Gastrocnemius medialis (tissue), 4 donors: ENCODE measurements at places on chromosomes 5 and 9. TPM values are rescaled to one million over a fixed set of nuclear protein-coding genes. Genes with fewer than 3 reads are reported as not detected.

DNA sequence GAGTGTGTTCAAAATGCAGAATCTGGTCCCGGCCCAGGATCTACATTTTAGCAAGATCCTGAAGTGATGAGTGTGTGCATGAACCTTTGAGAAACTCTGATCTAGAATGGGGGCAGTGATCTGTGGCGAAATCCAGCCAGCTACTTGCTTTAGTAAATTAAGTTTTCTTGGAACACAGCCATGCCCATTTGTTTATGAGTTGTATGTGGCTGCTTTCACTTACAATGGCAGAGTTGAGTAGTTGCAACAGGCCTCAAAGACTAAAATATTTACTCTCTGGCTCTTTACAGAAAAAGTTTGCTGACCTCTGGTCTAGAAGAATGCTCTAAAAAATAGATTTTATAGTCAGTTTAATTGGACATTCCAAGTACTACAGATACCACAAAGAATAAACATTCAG, 588.3 kb downstream of the BNC2 start:
- no peaks in the 10 kb centered on the region for H3K4me1 ChIP-seq
- DNase-seq: no peak
- H3K36me3 ChIP-seq: no peaks in the 10 kb centered on the region
- no peak overlapping the region for H3K27ac ChIP-seq

DNA sequence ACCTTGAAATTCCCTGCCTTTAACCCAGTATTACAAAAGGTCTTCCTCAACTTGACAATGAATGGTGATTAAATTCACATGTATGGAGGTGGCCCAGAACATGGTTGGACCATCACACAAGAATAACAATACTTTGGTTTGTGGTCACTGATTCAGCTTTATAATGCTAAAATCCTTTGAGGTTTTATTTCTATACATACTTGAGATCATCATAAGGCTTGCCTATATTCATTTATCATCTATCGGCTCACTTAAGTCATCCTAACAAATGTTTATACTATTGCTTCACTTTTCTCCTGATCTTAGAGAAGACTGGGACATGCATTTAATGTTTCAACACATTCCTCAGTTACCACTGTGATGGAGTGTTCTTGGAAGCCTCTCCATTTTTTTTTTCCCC, 191.3 kb downstream of the DMAC1 start:
- no peaks in the 10 kb centered on the region for H3K36me3 ChIP-seq
- DNase-seq: no peak
- H3K4me1 ChIP-seq: no peaks in the 10 kb centered on the region
- no peaks in the 10 kb centered on the region for H3K27me3 ChIP-seq
- no peak overlapping the region for H3K4me3 ChIP-seq
- no peak overlapping the region for H3K27ac ChIP-seq

GRCh38 chr5:926417-927171, 33.9 kb downstream of the TRIP13 start:
- no peaks in the 10 kb centered on the region for H3K36me3 ChIP-seq
- peaks cover 11% of the 10 kb centered on the region for H3K4me1 ChIP-seq
- H3K4me3 ChIP-seq: peak overlapping the region; percentile 42
- H3K27ac ChIP-seq: no peak overlapping the region
- H3K27me3 ChIP-seq: peaks cover 28% of the 10 kb centered on the region

DNA sequence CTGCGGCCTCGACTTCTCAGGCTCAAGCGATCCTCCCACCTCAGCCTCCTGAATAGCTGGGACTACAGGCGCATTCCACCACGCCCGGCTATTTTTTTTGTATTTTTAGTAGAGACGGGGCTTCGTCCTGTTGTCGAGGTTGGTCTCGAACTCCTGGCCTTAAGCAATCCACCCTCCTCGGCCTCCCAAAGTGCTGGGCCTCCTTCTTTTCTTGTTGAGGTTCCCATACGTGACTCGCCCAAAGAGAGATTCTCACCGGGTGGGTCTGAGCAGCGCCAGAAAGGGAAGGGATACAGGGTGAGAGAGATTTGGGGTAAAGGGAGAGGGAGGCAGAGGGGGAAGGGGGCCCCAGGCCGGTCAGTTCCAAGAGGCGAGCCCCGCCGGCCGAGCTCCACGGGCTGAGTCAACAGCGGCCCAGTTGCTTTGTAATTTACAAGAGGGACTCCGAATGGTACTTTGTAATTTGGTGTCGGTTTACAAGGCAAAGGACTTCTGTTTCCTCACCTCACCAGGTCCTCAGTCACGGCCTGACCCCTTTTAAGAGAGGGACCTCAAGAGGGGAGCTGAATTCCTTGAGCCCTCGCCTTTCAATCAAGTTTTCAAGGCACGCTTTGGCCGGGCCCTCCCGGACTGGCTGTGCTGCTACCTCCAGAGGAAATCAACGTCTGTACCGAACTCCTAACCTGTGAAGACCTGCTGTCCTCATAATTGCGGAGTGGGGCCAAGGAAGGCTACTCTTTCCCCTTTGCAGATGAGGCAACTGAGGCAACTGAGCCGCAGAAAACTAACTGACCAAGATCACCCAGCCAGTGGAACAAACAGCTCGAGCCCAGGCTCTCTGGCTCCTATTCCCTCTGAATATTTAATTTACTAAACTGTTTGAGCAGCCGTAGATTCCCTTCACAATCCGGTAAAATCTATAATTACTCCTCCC, 3.3 kb upstream of the DMRT2 start:
- peak overlapping the region; percentile 76 for H3K27ac ChIP-seq
- peaks cover 20% of the 10 kb centered on the region for H3K4me1 ChIP-seq
- no peak for DNase-seq
- peaks cover 76% of the 10 kb centered on the region for H3K27me3 ChIP-seq
- peak overlapping the region; percentile 41 for H3K4me3 ChIP-seq
- no peaks in the 10 kb centered on the region for H3K36me3 ChIP-seq

DNA sequence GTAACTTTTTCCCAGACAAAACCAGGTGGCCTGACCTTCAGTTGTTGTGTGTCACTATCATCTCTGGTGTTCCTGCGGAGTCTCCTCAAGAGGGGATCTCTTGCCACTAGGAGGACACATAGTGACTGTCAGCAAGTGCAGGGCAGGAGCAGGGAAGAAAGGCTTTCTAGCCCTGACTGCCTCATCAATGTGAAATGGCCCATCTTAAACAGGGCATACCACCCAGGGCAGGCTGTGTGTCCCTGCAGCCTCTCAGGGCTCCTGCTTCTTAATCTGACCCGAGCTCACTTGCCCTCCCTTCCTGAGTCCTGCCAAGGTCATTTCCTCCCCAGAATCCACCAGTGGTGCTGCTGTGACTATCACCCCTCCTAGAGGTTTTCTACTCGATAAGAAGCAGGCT, 57.4 kb upstream of the SIMC1 start:
- H3K4me1 ChIP-seq: no peaks in the 10 kb centered on the region
- peaks cover 17% of the 10 kb centered on the region for H3K27me3 ChIP-seq
- no peak for DNase-seq
- H3K27ac ChIP-seq: no peak overlapping the region

DNA sequence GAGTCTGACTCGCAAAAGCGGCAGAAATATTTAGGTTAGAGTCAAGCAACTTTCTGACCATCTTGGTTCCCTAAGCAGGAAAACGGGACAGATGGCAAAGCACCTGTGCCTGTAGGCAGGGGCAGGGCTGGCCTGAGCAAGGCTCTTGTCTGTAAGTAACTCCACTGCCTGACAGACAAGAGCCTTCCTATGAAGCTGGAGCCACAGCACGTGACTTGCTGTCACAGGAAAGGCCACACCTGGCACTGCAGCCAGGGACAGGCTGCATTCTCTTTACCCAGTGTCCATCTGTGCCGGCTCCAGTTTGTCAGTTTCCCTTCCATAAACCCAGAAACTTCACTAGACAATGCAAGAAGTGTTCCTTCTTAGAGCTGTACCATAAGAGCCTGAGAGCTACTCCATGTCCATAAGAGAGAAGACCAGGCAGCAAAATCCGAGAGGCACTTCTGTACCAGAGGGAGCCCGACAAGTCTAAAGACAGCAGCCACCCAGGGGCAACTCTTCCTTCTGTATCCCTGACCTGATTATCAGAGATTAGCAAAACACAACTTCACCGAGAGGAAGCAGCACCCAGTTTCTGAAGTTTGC, 78.1 kb downstream of the GPR21 start:
- peak; percentile 51 for DNase-seq
- H3K27me3 ChIP-seq: no peaks in the 10 kb centered on the region
- no peaks in the 10 kb centered on the region for H3K36me3 ChIP-seq
- peaks cover 7% of the 10 kb centered on the region for H3K4me1 ChIP-seq

DNA sequence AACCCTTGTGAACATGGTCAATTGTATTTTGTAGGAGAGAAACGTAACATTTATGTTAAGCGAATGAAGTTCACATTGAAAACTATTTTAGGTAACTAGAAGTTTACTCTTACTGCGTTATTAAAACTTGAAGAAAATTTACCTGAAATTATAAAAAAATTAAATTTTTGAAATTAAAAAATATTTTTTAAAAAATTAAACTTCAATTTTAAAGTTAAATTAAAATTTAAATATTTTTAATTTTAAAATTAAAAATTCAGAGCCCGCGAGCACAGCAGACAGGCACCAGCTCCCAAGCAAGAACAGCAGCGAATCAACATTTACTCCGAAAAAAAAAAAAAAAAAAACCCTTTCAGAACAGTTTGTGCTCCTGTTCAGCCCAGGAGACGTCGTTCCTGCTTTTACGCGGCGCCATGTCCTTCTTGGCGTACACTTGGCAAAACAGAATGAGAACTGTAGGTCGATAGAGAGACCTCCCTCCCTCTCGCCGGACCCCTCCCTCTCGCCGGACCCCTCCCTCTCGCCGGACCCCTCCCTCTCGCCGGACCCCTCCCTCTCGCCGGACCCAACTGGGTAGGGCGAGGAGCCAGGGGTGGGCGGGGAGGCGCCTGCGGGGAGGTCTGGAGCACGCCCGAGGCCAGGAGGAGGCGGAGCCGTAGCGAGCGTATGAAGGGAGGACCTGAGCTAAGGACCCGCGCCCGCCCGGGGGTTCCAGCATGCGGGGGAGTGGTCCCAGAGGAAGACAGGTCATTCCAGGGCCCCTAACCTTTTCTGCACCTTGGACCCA, 235.8 kb downstream of the ROR2 start:
- DNase-seq: no peak
- no peaks in the 10 kb centered on the region for H3K36me3 ChIP-seq
- no peaks in the 10 kb centered on the region for H3K4me1 ChIP-seq
- peak overlapping the region; percentile 21 for H3K4me3 ChIP-seq
- H3K27me3 ChIP-seq: peaks cover 15% of the 10 kb centered on the region

- DNase-seq: no peak
- no peaks in the 10 kb centered on the region for H3K27me3 ChIP-seq
- no peak overlapping the region for H3K27ac ChIP-seq
- H3K4me1 ChIP-seq: no peaks in the 10 kb centered on the region
Observed at GRCh38 chr5:175922192-175922885, 45.8 kb downstream of the THOC3 start.

GRCh38 chr9:15438891-15439290, 16.2 kb downstream of the SNAPC3 start:
- no peak overlapping the region for H3K27ac ChIP-seq
- DNase-seq: no peak
- H3K4me3 ChIP-seq: no peak overlapping the region
- no peaks in the 10 kb centered on the region for H3K27me3 ChIP-seq
- H3K4me1 ChIP-seq: no peaks in the 10 kb centered on the region

DNA sequence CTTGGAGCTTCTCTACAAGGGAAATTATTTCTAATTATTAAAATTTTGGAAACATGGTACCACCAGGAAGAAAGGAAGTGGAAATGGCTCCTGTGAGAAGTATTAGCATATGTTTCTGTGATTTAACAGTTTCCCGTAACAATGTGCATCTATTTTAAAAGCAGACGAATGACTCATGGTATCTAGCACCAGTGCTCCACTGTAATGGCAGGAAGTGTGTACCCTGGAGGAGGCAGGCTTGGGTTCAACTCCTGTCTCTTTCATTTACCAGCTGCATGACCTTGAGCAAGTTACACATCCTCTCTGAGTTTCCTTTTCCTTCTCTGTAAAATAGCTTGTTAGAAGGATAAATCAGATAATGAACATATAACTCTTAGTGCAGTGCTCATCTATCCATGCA, 41.0 kb upstream of the ANGPTL2 start:
- H3K4me1 ChIP-seq: peaks cover 39% of the 10 kb centered on the region
- H3K4me3 ChIP-seq: no peak overlapping the region
- H3K36me3 ChIP-seq: no peaks in the 10 kb centered on the region
- H3K27me3 ChIP-seq: no peaks in the 10 kb centered on the region

DNA sequence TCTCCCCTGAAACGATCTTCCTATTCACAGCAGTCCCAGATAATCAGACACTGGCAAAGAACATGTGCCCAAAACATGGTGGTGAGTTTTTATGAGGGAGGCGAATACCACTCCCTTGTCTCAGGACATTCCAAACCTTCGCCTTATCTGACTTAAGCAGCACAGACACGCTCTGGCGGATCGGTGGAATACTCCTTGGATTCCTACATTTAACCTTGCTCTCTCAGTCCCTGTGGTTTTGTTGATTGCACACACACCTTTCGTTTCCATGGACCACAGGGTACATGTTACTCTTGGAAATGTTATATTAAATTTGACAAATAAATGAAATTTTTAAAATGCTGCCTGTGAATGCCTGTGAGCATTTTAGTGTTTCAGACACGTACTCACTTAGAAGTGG, 87.8 kb upstream of the CPEB4 start:
- no peak overlapping the region for H3K27ac ChIP-seq
- H3K36me3 ChIP-seq: no peaks in the 10 kb centered on the region
- no peaks in the 10 kb centered on the region for H3K4me1 ChIP-seq
- DNase-seq: no peak

- H3K36me3 ChIP-seq: no peaks in the 10 kb centered on the region
- peaks cover 14% of the 10 kb centered on the region for H3K4me1 ChIP-seq
- H3K27ac ChIP-seq: peak overlapping the region; percentile 29
- DNase-seq: no peak
Observed at GRCh38 chr5:66307647-66308241, 163.6 kb downstream of the SREK1 start.

- no peak overlapping the region for H3K4me3 ChIP-seq
- H3K27ac ChIP-seq: no peak overlapping the region
- H3K36me3 ChIP-seq: no peaks in the 10 kb centered on the region
- H3K4me1 ChIP-seq: no peaks in the 10 kb centered on the region
Observed at GRCh38 chr5:147895864-147896263, 10.5 kb downstream of the C5orf46 start.

- H3K27me3 ChIP-seq: peaks cover 8% of the 10 kb centered on the region
- no peak overlapping the region for H3K4me3 ChIP-seq
- no peak for DNase-seq
- H3K36me3 ChIP-seq: no peaks in the 10 kb centered on the region
Observed at GRCh38 chr5:174798551-174798951, 74.2 kb downstream of the MSX2 start.

The EDIL3 gene
- total RNA-seq: 0.20 TPM

The POU5F2 gene
- 0.03 TPM for total RNA-seq

The SETD9 gene
- total RNA-seq: 7.0 TPM

The ZBTB34 gene
- total RNA-seq: 6.3 TPM

The C7 gene
- 0.98 TPM for total RNA-seq

The LECT2 gene
- not detected for total RNA-seq

The SLC4A9 gene
- total RNA-seq: not detected

The PPP3R2 gene
- not detected for total RNA-seq

The SELENOP gene
- 239 TPM for total RNA-seq
